Upper lobe of right lung (tissue), 1 donor: ENCODE measurements at places on chromosomes 12 and 14. TPM values are rescaled to one million over a fixed set of nuclear protein-coding genes. Genes with fewer than 3 reads are reported as not detected.

The KRAS gene
- 26.7 TPM for total RNA-seq

DNA sequence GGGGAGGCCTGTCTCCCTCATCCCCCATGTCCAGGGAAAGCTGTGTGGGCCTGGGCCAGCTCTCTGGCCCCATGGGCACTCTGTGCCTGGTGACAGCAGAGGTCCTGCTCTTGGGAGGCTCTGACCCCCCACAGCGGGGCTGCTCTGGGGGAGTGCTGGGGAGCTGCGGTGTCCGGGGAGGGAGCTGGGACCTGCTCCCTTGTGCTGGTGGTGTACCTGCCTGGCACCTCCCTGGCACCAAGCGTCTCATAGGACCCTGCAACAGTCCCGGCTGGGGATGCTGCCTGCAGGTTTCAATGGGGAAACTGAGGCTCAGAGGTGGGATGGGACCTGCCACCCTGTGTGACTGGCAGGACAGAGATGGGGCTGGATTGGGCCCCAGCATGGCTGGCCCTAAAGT lies 111.3 kb downstream of the KIF26A start:
- H3K36me3 ChIP-seq, result no peaks in the 10 kb centered on the region
- H3K27me3 ChIP-seq, result no peaks in the 10 kb centered on the region
- no peak overlapping the region for H3K27ac ChIP-seq
- H3K4me1 ChIP-seq, result no peaks in the 10 kb centered on the region
- no peak overlapping the region for H3K4me3 ChIP-seq

GRCh38 chr12:118641249-118641648 lies 264.9 kb downstream of the SUDS3 start:
- no peak overlapping the region for H3K4me3 ChIP-seq
- no peak for DNase-seq
- H3K36me3 ChIP-seq, result no peaks in the 10 kb centered on the region
- H3K27ac ChIP-seq, result no peak overlapping the region
- H3K27me3 ChIP-seq, result no peaks in the 10 kb centered on the region
- H3K4me1 ChIP-seq, result no peaks in the 10 kb centered on the region

- H3K27me3 ChIP-seq, result no peaks in the 10 kb centered on the region
- H3K4me1 ChIP-seq, result peaks cover 46% of the 10 kb centered on the region
- DNase-seq, result peak; percentile 19
- H3K4me3 ChIP-seq, result peak overlapping the region; percentile 98
- peaks cover 20% of the 10 kb centered on the region for H3K36me3 ChIP-seq
These were observed 3.2 kb downstream of the PTGES3 start for GRCh38 chr12:56684745-56685359.

The OR6C74 gene
- not detected for total RNA-seq

GRCh38 chr12:104719700-104720338 lies 238.3 kb downstream of the SLC41A2 start:
- H3K27me3 ChIP-seq, result no peaks in the 10 kb centered on the region
- peak overlapping the region; percentile 36 for H3K4me3 ChIP-seq

DNA sequence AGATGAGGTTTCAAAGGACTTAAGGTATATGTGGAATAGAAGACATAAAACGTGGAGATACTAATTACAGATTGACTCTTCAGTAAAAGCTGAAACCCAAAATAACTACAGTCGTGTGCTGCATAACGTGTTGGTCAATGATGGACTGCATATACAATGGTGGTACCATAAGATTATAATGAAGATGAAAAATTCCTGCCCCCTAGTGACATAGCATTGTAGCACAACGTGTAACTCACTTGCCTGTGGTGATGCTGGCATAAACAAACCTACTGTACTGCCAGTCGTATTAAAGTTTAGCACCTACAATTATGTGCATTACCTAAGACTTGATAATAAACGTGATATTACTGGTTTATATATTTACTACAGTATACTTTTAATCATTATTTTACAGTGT lies 150.3 kb downstream of the LRRK2 start:
- no peak overlapping the region for H3K27ac ChIP-seq
- H3K4me1 ChIP-seq, result no peaks in the 10 kb centered on the region
- H3K4me3 ChIP-seq, result no peak overlapping the region
- no peaks in the 10 kb centered on the region for H3K27me3 ChIP-seq

DNA sequence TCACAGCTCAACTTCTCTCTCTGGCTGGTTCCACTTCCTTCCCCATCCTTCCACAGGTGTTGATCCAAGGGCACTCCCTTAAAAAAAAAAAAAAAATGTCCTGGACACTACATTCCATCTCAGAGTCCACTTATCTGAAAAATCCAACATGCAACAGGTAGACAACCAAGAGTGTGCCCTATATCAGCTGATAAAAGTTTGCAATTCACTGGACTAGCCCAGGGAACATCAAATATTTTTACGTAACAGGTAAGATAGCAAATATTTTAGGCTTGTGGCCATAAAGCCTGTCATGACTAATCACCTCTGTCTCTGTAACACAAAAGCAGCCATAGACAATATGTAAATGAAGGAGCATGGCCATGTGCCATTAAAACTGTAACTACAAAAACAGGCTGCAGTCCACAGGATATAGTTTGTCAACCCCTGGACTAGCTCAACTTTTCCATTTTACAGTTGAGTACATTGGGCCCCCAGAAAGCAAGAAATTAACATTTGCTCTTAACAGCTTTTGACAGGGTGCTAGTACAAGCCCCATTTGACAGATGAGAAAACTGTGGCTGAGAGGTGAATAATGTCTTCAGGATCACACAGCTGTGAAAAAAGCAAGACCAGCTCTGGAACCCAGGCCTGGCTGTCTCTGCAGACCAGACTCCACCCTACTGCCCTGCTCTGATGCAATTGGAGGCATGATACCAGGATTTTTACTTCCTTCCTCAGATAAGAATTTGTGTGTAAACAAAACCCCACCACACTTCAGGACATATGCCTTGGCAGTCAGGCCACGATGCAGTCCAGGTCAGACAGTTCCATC lies 68.9 kb downstream of the CMKLR1 start:
- no peak for DNase-seq
- H3K27ac ChIP-seq, result no peak overlapping the region
- peaks cover 4% of the 10 kb centered on the region for H3K4me1 ChIP-seq
- no peaks in the 10 kb centered on the region for H3K36me3 ChIP-seq
- no peaks in the 10 kb centered on the region for H3K27me3 ChIP-seq

- H3K4me3 ChIP-seq, result no peak overlapping the region
- H3K36me3 ChIP-seq, result no peaks in the 10 kb centered on the region
- no peak for DNase-seq
These were observed 86.2 kb downstream of the HELB start for GRCh38 chr12:66388517-66388916.

- no peak for DNase-seq
- H3K36me3 ChIP-seq, result no peaks in the 10 kb centered on the region
- H3K27ac ChIP-seq, result no peak overlapping the region
- peaks cover 24% of the 10 kb centered on the region for H3K4me1 ChIP-seq
- H3K4me3 ChIP-seq, result no peak overlapping the region
These were observed 38.8 kb upstream of the ATP23 start for GRCh38 chr12:57902478-57902969.

The GALNT8 gene
- 0.67 TPM for total RNA-seq

The C3AR1 gene
- total RNA-seq, result 45.0 TPM

- no peak overlapping the region for H3K4me3 ChIP-seq
- no peaks in the 10 kb centered on the region for H3K4me1 ChIP-seq
These were observed 213.5 kb upstream of the LHX5 start for GRCh38 chr12:113684908-113685782.

GRCh38 chr12:40689576-40689975 lies 2.7 kb upstream of the CNTN1 start:
- peaks cover 22% of the 10 kb centered on the region for H3K27me3 ChIP-seq
- no peak overlapping the region for H3K4me3 ChIP-seq
- no peak for DNase-seq
- H3K36me3 ChIP-seq, result no peaks in the 10 kb centered on the region
- H3K4me1 ChIP-seq, result no peaks in the 10 kb centered on the region

GRCh38 chr14:22179190-22179589 lies 409.8 kb downstream of the DAD1 start:
- H3K4me1 ChIP-seq, result no peaks in the 10 kb centered on the region
- no peak for DNase-seq
- H3K27ac ChIP-seq, result no peak overlapping the region
- no peak overlapping the region for H3K4me3 ChIP-seq
- H3K27me3 ChIP-seq, result no peaks in the 10 kb centered on the region
- no peaks in the 10 kb centered on the region for H3K36me3 ChIP-seq

- no peak overlapping the region for H3K27ac ChIP-seq
- H3K4me1 ChIP-seq, result no peaks in the 10 kb centered on the region
- DNase-seq, result no peak
- H3K4me3 ChIP-seq, result no peak overlapping the region
- H3K27me3 ChIP-seq, result no peaks in the 10 kb centered on the region
- no peaks in the 10 kb centered on the region for H3K36me3 ChIP-seq
These were observed 151.9 kb downstream of the GXYLT1 start for GRCh38 chr12:41992692-41993215.
